ENCODE measurements at places on chromosomes 13 and 19.

DNA sequence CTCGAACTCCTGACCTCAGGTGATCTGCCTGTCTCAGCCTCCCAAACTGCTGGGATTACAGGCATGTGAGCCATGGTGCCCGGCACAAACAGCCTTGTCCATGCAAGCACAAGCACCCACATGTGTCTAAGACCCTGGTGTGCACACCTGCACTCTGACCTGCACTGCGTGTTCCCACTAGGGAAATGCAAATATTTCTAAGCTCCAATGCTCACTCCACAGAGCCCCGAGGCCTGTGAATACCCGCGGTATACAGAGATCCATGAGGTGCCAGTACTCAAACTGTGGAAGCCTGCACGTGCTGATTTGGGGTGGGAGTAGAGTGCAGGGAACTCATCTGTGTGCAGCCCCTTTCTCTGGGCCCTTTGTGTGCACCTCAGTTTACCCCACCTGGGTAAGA, 14.7 kb downstream of the GADD45B start:
- no peak for DNase-seq

GRCh38 chr13:106182404-106182803, 353.1 kb downstream of the EFNB2 start:
- no peak for DNase-seq

GRCh38 chr13:95865080-95865615, 188.1 kb downstream of the UGGT2 start:
- no peak for DNase-seq

- no peak for DNase-seq
Measured at GRCh38 chr13:45770886-45771285, 68.8 kb downstream of the CBY2 start.

GRCh38 chr19:39515551-39516191, 732 bp downstream of the SELENOV start:
- DNase-seq, result no peak

DNA sequence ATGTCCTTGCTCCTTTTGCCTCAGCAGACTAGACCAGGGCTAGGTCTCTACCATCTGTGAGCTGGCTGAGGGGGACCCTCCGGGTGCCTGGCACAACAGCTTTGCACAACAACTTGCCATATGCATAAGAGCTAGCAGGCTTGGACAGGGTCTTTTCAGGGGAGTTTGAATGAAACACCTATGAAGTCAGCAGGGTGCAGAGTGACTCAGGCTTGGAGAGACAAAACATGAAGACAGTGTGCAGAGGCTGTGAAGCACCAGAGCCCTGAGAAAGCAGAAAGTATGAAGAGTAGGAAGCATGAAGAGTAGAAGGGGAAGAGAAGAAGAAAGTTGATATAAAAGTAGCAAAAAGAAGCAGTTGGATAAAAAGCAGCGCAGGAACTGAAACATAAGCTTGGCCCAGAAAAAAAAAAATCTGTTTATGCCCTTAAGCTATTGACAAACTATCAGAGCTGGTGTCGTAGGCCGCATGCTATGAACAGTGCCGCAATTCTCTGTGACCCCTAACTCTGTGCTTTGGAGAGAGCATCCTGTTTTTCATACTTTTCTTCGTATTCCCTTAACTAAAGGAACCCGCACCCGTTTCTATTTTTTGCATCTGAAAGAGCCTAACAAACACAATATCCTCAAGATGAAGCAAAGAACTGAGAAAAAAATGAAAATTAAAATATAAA, 52.7 kb upstream of the FAM216B start:
- no peak for DNase-seq

DNA sequence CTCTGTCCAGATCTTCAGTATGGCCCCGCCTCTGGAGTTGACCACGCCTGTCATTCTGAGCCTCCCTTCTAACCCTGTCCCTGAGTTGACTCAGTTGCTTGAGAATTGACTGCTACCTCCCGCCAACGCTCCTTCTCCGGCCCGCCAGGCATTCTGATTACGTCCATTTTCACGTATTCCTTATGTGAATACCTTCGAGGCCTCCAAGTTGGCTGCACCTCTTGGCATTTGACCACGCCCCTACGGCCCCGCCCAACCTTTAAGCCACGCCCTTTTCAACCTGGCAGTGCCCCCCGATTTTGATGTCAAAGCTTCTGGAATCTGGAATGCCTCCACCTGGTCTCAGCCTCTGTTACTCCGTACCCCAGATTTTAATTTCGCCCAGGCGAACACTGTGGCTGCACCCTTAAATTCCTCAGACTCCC, 1.7 kb upstream of the EML2 start:
- DNase-seq, result no peak

- DNase-seq, result peak; percentile 47
Measured at GRCh38 chr19:35352448-35353304, 5.0 kb downstream of the FFAR1 start.

- peak; percentile 13 for DNase-seq
Measured at GRCh38 chr13:53004573-53004972, 24.0 kb upstream of the OLFM4 start.

DNA sequence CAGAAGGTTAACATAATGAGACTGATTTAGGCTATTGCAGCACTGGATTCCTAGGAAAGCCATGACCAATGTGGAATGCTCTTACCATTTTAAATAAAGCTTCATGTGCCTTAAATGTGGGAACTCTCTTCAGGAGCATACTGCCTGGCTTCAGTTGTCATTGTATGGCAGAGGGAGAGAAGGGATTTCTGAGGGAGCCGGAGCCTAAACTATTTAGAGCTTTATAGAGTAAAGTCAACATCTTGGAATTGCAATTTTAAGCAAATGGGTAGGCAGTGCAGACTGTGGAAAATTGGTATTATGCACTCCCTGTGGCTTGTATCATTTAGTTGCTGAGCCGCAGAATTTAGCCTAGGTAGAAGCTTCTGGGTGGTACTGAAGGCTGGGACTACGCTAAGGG, 2041.4 kb downstream of the PCDH9 start:
- DNase-seq, result no peak

- no peak for DNase-seq
Measured at GRCh38 chr13:40024204-40024966, 368.9 kb downstream of the COG6 start.

- no peak for DNase-seq
Measured at GRCh38 chr13:98707281-98707999, 45.0 kb downstream of the SLC15A1 start.

- DNase-seq, result peak; percentile 78
Measured at GRCh38 chr19:39671739-39672363, 16.1 kb downstream of the LGALS16 start.

DNA sequence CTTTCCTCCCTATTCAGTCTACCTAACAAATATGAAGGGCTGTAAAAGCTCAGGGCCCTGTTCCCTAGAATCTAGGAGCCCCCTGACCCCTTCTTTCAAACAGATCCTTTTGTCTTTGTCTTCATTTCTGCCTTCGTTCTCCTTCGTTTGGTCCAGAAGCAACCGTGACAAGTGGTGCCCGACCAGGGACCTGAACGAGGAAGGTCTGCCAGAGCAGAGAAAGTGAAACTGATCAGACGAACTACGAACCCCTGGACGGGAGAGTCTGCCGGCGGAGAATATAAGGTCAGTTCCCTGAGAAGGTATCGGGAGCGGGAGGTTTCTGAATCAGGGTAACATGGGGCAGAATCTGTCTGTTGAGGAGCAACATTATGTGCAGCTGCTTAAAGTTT, 751 bp downstream of the ERVK3-1 start:
- no peak for DNase-seq

DNA sequence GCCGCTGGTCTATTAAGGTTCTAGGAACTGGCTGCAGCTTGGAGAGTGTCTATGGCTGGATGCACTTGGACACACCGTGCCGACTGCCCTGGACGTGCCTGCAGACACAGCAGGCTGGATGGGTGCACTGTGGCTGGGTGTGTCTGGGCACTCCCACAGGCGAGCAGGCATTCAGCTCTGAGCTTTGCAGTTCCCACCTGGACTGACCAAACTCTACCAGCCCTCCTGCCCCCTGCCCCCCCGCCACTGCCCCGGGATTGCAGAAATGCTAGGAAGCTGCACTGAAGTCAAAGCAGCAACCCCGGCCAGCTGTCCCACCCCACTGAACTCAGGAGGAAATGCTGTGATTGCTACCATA, 7.0 kb upstream of the LRP3 start:
- no peak for DNase-seq

DNA sequence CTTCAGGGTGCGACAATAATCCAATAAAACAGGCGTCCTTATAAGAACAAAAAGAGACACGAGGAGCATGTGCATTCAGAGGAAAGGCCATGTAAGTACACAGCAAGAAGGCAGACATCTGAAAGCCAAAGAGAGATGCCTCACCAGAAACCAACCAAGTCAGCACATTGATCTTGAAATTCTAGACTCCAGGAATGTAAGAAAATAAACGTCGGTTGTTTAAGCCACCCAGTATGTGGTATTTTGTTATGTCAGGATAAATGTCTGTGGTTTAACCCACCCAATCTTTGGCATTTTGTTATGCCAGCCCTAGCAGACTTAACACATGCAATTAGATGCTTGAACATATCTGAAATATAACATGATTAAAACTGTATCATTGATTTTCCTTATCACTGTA, 452.0 kb downstream of the SLITRK6 start:
- no peak for DNase-seq

DNA sequence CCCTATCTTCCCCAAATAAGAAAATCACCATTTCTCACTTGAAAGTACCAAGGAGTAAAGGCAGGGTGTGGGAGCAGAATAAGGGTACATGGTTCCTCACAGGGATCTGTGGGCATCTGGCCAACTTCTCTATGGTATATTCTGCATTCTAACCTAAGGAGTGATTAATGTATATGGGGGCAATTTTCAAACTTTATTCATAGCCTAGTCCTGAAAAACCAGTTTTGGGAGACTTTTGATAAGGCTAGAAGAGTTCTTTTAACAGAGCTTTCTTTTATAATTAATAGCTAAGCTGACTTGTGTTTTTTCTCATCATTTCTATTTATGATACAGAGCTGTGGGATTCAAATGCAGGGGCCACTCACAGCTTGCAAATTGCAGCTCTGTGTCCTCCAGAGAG, 852 bp downstream of the SCEL start:
- no peak for DNase-seq

GRCh38 chr13:76029706-76030105, 393.6 kb downstream of the LMO7 start:
- DNase-seq, result no peak

DNA sequence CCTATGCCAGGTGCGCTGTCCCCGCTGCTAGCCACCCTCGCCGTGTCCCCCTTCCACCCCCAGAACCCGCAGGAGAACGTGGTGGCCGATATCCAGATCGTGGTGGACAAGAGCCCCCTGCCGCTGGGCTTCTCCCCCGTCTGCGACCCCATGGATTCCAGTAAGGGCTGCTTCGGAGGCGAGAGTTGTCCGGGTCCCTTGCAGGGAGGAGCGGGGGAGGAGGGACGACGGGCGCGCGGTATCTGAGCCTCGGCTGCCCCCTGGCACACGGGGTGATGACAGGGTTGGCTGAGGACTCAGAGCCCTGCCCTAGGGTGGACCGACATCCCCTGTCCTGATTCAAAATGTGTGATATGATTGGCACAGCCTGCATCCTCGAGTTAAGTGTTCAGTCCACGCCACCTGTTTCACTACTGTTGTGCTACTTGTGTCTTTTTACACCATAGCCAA, 653 bp downstream of the MVB12A start:
- peak; percentile 65 for DNase-seq

DNA sequence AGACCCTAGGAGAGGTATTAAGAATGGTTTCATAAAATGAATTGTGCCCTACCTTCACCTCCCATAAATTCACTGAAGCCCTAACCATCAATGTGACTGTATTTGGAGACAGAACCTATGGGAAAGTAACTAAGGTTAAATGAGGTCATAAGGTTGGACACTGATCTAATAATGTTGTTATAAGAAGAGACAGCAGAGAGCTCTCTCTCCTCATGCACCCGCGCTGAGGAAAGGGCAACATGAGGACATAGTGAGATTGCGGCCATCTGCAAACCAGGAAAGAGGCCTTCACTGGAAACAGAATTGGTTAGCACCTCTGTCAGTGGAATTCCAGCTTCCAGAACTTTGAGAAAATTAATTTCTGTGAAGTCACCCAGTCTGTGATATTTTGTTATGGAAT, 1396.1 kb upstream of the MIR17HG start:
- DNase-seq, result peak; percentile 40

DNA sequence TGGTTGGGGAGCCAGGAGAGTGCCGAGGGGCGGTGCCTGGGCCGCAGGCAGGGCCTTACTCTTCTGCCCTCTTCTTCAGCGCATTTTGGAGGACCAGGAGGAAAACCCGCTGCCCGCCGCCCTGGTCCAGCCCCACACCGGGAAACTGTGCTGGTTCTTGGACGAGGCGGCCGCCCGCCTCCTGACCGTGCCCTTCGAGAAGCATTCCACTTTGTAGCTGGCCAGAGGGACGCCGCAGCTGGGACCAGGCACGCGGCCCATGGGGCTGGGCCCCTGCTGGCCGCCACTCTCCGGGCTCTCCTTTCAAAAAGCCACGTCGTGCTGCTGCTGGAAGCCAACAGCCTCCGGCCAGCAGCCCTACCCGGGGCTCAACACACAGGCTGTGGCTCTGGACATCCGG, 9.4 kb downstream of the PGLS start:
- no peak for DNase-seq

DNA sequence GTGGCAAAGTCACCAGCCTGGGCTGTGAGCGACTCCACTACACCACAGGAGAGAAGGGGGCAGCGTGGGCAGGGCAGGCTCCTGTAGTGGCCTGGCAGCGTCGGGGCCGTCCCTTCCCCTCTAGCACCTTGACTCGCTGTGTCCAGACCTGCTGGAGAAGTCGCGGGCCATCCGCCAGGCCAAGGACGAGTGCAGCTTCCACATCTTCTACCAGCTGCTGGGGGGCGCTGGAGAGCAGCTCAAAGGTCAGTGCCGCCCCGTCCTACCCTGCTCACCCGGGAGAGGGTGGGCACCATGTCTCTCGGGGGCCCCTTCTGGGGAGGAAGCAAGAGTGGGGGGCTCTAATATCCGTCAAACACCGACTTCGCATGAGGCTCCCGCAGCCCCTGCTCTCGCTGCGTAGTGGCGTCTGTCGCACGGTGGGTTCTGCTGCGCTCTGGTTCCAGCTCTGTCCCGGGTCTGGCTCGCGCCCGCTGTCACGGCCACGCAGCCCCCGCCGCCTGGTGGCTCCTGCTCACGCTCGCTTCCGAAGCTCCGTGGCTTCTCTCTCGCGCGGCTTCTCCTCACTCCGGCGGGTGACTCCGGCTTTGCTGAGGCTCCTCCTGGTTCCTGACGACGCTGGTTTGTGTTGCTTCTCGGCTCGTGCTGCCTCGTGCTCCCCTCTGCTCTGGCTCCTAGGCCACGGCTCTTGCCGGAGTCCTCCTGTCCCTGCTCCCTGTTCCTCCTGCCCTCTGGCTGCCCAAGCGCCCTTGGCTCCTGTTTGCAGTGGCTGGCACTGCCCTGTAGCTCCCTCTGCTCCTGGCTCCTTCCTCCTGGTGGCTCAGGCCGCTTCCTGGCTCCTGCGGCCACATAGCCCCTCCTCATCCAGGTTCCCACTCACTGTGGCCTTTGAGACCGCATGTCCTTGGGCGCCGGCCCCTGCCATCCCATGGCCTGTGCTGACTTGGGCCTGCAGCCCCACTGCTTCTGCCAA, 27.2 kb downstream of the MYH14 start:
- no peak for DNase-seq

- DNase-seq, result no peak
Measured at GRCh38 chr13:46598820-46599180, 45.8 kb downstream of the LRCH1 start.
